Islet precursor cell (in vitro differentiated cells): ENCODE measurements at places on chromosomes 2 and 18.

DNA sequence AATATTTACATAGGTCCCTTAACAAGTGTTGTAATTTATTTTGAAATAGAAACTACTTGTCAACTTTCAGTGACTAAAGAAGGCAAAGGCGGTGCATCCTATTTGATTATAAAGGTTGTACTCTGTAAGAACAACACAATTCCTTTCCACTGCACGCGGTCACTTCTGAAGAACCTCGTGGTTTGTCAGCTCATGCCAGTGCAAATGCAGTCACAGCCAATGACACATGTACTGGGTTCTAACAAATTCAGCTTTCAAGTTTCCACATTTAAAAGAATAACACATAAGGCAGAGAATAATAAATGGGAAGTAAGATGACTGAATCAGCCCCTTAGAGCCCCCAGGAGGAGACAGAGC lies 39.7 kb downstream of the CYB5A start:
- no peak for DNase-seq

- DNase-seq, result no peak
These were observed 47.2 kb downstream of the SDC1 start for GRCh38 chr2:20177556-20178248.

DNA sequence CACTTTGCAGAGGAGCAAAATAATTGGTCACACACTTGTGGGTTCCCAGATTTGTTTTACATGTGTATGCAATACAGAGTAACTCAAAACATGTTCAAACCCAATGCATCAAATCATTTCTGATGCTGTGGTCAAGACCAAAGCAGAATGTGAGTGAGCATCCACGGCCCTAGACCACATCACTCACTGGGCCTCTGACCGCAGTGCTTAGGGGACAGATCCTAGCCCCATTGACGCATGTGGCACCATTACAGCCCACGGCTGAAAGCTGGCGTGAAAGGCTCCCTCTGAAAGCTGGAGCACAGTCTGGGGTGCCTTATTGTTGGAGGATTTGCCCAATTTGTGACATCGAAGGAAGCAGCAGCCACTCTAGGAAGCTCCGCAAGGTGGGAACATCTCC lies 498.8 kb upstream of the TCF4 start:
- no peak for DNase-seq

GRCh38 chr2:108835040-108835439 lies 48.5 kb downstream of the CCDC138 start:
- DNase-seq, result no peak

DNA sequence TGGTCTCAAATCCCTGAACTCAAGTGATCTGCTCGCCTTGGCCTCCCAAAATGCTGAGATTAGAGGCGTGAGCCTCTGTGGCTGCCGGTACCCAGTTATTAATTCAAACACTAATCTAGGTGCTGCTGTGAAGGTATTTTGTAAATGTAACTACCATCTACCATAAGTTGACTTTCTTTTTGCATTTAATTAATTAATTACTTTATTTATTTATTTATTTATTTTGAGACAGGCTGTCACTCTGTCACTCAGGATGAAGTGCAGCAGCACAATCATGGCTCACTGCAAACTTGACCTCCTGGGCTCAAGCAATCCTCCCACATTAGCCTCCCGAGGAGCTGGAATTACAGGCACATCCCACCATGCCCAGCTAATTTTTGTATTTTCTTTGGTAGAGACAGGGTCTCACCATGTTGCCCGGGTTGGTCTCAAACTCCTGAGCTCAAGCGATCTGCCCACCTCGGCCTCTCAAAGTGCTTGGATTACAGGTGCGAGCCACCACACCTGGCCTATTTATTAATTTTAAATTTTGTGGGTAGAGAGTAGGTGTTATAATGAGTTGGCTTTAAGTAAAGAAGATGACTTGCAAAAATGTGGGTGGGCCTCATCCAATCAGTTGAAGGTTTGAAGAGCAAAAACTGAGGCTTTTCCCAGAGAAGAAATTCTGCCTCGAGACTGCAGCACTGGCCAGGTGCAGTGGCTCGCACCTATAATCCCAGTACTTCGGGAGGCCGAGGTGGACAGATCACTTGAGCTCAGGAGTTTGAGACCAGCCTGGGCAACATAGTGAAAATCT lies 17.3 kb upstream of the NMUR1 start:
- DNase-seq, result no peak

- no peak for DNase-seq
These were observed 394.2 kb downstream of the CDH19 start for GRCh38 chr18:66209656-66210055.
